ENCODE measurements at places on chromosomes 7 and 10.

DNA sequence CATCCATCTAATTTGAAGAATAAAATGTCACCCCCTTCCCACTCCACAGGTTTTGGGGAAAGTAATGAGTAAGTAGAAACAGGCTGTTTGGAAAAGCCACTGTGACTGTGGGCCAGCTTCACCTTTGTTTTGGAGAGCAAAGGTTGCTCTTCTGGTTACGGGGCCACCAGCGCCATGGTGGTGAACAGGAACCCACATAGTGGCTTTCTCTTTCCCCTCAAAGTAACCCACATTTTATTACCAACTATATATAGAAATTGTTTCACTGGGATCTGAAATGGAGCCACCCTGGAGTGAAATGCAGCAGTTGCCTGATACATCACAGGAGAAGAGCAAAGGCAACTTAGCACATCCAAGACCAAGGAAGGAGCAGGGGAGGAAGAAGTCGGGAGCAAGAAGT, 112.3 kb upstream of the EFCAB10 start:
- DNase-seq = no peak
- H3K27ac ChIP-seq = no peak overlapping the region
- H3K27me3 ChIP-seq = no peaks in the 10 kb centered on the region
- H3K36me3 ChIP-seq = no peaks in the 10 kb centered on the region
- peaks cover 8% of the 10 kb centered on the region for H3K4me1 ChIP-seq
- no peak overlapping the region for H3K4me3 ChIP-seq

- no peak overlapping the region for H3K4me3 ChIP-seq
- no peak for DNase-seq
- no peaks in the 10 kb centered on the region for H3K4me1 ChIP-seq
- no peaks in the 10 kb centered on the region for H3K27me3 ChIP-seq
- no peak overlapping the region for H3K27ac ChIP-seq
- no peaks in the 10 kb centered on the region for H3K36me3 ChIP-seq
Measured at GRCh38 chr7:91311839-91312238, 47.6 kb downstream of the FZD1 start.

DNA sequence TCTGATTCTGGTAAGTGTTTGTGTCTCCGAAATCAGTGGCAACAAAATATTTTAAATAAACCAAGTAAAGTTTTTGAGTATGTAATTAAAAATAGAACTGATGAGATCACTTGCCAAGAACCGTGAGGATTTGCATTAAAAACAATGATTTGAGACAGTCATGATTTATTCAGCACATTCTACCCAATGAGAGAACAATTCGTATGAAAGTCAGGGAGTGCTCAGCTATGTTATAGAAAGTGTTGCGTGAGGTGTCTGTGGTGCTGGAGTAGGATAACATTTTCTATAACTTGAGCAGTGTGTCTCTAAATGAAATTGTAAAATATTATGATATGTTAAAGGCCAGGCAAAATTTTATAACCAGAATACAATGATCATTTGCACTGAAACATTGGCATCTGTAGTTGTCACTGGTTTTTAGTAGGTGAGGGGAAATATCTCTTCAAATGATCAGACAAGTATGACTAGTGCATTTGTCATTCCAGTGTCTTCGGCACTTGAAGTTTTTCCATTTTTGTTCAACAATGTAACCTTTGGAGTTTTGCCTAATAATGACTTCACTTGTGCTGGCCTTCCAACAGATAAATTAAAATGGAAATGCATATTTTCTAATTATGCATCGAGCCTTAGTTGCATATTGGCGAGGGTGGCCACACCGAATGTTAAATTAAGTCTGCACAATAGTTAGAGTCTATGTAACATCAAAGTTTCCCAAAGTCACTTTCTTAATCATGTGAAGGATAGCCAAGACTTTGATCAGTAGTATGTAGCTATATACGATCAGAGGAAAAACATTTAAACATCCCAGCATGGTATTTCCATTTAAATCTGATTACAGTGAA, 335.9 kb downstream of the GFRA1 start:
- no peaks in the 10 kb centered on the region for H3K36me3 ChIP-seq
- no peaks in the 10 kb centered on the region for H3K27me3 ChIP-seq
- H3K4me3 ChIP-seq = no peak overlapping the region
- no peaks in the 10 kb centered on the region for H3K4me1 ChIP-seq

DNA sequence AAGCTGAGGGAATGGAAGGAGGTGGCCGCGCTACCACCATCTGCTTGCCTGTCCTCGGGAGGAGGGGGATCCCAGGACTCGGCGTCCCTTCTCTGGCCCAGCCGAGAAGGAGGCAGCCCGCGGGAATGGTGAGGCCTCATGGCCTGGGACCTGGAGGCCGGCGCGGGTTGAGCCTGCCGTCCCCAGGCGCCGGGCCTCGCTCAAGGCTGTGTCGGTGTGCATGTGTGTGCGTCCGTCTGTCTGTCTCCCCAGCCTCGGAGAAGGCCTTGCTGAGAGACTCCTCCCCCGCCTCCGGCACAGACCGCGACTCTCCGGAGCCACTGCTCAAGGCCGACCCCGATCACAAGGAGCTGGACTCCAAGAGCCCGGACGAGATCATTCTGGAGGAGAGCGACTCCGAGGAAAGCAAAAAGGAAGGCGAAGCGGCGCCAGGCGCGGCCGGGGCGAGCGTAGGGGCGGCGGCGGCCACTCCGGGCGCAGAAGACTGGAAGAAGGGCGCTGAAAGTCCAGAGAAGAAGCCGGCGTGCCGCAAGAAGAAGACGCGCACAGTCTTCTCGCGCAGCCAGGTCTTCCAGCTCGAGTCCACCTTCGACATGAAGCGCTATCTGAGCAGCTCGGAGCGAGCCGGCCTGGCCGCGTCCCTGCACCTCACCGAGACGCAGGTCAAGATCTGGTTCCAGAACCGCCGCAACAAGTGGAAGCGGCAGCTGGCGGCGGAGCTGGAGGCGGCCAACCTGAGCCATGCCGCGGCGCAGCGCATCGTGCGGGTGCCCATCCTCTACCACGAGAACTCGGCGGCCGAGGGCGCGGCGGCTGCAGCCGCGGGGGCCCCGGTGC, 1.3 kb downstream of the HMX3 start:
- peak overlapping the region; percentile 12 for H3K4me3 ChIP-seq
- DNase-seq = no peak
- no peaks in the 10 kb centered on the region for H3K36me3 ChIP-seq

- no peaks in the 10 kb centered on the region for H3K27me3 ChIP-seq
- DNase-seq = no peak
- H3K4me1 ChIP-seq = peaks cover 17% of the 10 kb centered on the region
- H3K36me3 ChIP-seq = no peaks in the 10 kb centered on the region
Measured at GRCh38 chr10:132480356-132480755, 57.2 kb upstream of the INPP5A start.

- H3K4me1 ChIP-seq = peaks cover 6% of the 10 kb centered on the region
- no peak overlapping the region for H3K4me3 ChIP-seq
- H3K36me3 ChIP-seq = no peaks in the 10 kb centered on the region
- H3K27ac ChIP-seq = no peak overlapping the region
- no peaks in the 10 kb centered on the region for H3K27me3 ChIP-seq
Measured at GRCh38 chr10:80720549-80720948, 182.8 kb downstream of the SH2D4B start.

- no peak for DNase-seq
- no peak overlapping the region for H3K4me3 ChIP-seq
- H3K27ac ChIP-seq = no peak overlapping the region
- H3K4me1 ChIP-seq = no peaks in the 10 kb centered on the region
Measured at GRCh38 chr7:45181991-45182855, 24.6 kb downstream of the RAMP3 start.

GRCh38 chr10:50508315-50509051, 115.3 kb downstream of the SGMS1 start:
- H3K36me3 ChIP-seq = no peaks in the 10 kb centered on the region
- no peak for DNase-seq
- peak overlapping the region; percentile 2 for H3K27ac ChIP-seq
- H3K4me3 ChIP-seq = no peak overlapping the region

DNA sequence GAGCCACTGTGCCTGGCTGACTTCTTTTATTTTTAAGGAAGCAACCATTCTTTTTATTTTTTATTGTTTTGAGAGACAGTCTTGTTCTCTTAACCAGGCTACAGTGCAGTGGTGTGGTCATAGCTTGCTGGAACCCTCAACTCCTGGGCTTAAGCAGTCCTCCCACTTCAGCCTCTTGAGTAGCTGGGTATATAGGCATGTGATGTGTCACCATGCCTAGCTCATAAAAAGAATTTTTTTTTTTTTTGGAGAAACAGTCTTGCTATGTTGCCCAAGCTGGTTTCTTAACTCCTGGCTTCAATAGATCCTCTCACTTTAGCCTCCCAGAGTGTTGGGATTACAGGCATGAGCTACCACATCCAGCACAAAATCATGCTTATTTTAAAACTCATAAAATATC, 5.8 kb downstream of the MCU start:
- no peak overlapping the region for H3K4me3 ChIP-seq
- peaks cover 2% of the 10 kb centered on the region for H3K4me1 ChIP-seq
- no peak overlapping the region for H3K27ac ChIP-seq
- no peak for DNase-seq
- H3K27me3 ChIP-seq = no peaks in the 10 kb centered on the region
- no peaks in the 10 kb centered on the region for H3K36me3 ChIP-seq

DNA sequence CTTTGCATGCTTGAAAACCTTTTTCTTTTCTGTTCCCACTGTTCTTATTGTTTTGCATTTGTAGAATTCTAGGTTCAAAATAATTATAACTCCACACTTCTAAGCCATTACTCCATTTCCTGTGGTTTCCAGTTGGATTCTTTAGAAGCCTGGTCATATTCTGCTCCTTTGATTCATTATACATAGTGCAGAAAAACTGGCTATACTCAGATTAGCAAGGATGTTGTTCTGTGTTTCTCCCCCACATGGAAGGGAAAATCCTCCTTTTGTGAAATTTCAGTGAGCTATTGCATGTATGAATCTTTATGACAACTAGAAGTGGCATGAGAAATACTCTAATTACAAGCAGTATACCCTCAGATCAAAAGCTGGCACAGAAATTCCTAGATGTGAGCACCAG, 79.5 kb downstream of the SLC13A1 start:
- no peaks in the 10 kb centered on the region for H3K27me3 ChIP-seq
- H3K36me3 ChIP-seq = no peaks in the 10 kb centered on the region
- no peak overlapping the region for H3K4me3 ChIP-seq
- no peak for DNase-seq

- H3K4me3 ChIP-seq = no peak within 1 kb of the TSS
- H3K27ac ChIP-seq = no peak within 1 kb of the TSS
- H3K36me3 ChIP-seq = no peaks in the 10 kb centered on the region
- DNase-seq = no peak
- H3K4me1 ChIP-seq = no peaks in the 10 kb centered on the region
Measured at GRCh38 chr7:106865130-106866041, at the start of gene PIK3CG. TSS of gene PIK3CG (plus strand) at chr7:106865282. CDS start at chr7:106867562, 2,280 bp downstream.

DNA sequence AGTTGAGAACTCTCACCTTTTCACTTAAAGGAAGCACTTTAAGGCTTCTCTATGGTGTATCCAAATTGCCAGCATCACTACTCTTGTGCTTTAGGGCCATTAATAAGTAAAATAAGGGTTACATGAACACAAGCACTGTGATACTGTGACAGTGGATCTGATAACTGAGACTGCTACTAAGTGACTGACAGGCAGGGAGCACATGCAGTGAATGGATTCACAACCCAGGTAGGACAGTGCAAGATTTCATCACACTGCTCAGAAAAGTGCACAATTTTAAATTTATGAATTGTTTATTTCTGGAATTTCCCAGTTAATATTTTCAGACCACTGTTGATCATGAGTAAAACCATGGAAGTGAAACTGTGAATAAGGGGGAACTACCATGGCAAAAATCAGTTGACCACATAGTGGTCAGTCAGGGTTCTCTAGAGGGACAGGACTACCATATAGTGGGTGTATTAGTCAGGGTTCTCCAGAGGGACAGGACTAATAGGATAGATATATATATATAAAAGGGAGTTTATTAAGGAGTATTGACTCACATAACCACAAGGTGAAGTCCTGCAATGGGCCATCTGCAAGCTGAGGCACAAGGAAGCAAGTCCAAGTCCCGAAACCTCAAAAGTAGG, 20.9 kb upstream of the CYP51A1 start:
- no peak for DNase-seq
- no peaks in the 10 kb centered on the region for H3K36me3 ChIP-seq
- no peak overlapping the region for H3K27ac ChIP-seq
- H3K4me1 ChIP-seq = no peaks in the 10 kb centered on the region
- H3K27me3 ChIP-seq = no peaks in the 10 kb centered on the region

DNA sequence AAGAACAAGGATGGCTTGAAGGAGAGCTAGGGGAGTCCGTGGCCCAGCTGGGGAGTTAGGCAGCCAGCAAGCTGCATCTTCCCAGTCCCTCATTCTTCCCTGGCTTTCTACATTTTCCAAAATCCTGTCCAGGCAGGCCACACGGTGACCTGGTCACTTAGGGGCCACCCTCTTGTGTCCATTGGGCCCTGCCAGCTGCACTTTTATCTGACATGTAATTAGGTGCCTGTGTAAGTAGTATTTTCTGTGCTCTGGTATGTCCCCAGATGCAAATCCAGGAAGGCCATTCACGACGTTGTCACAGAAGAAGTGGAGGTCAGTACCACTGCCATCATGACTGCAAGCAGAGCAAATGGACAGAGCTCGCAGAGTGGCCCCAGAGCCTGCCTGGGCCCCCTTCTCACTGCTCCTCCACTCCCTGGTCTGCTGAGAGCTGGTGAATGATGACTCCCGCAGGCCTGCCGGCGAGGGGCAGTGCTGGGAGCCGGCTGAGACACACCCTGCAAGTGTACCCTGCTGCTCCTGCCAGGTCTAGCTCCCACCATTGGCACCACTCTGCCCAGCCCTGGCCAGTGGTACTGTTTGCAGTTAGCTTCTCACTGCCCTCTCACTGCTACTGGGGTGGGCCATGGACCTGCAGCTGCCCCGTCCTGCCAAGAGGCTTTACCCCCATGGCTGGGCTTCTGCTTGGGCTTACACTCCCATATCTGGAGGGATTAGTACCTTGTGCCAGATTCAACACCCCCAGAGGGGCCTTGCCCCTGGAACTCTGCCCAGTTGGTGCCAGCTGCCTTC, 98.2 kb downstream of the GLRX3 start:
- no peak overlapping the region for H3K4me3 ChIP-seq
- no peak for DNase-seq
- H3K27ac ChIP-seq = no peak overlapping the region
- H3K4me1 ChIP-seq = no peaks in the 10 kb centered on the region
- no peaks in the 10 kb centered on the region for H3K36me3 ChIP-seq

DNA sequence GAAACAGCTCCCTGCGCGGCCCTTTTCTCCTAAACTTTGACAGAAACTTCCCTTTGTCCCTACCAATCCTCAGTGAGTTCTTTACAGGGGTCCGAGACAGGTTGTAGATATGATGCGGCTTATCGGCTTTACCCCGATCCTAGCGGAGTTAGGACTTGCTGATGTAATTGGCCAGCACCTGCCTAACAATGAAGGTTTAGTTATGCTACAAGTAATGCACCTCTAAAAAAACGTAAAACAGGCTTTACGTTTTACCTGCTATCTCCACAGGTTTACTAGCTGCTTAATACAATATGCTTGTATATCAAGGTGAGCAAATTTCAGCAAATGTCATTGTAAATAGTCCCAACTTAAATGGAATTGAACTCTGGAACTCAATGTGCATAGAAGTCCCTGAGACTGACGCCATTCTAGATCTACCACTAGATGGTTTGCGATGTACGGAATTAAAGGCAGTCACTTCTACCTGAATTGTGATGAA, 697 bp upstream of the SNX13 start:
- H3K36me3 ChIP-seq = no peaks in the 10 kb centered on the region
- DNase-seq = no peak
- no peaks in the 10 kb centered on the region for H3K27me3 ChIP-seq
- H3K4me1 ChIP-seq = peaks cover 12% of the 10 kb centered on the region
- H3K4me3 ChIP-seq = peak overlapping the region; percentile 98
- peak overlapping the region; percentile 99 for H3K27ac ChIP-seq

GRCh38 chr7:107076781-107077698, 32.5 kb downstream of the PRKAR2B start:
- no peak overlapping the region for H3K4me3 ChIP-seq
- peaks cover 20% of the 10 kb centered on the region for H3K4me1 ChIP-seq
- no peaks in the 10 kb centered on the region for H3K27me3 ChIP-seq
- no peak overlapping the region for H3K27ac ChIP-seq
- no peak for DNase-seq
